ENCODE measurements at places on chromosomes 5 and 9.

GRCh38 chr5:177390363-177391300 is 6.4 kb downstream of the SLC34A1 start:
- DNase-seq = peak; percentile 86

DNA sequence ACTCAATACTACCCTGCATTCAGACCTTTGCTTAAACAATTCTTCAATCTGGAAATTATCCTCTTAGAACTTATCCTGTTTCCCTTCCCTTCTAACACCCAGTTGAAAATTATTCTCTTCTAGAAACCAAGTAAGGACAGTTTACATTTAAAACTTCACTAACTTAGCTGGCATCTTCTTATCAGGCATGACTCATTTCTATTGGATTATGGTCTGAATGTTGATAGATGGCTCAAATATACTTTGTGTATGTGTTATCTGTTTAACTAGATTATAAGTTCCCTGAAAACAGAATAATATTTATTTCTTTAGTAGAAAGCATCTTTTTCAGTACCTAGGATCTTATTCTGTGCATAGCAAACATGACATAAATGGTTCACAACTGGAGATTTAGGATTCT is 161.9 kb downstream of the PPP2R2B start:
- DNase-seq = no peak

- DNase-seq = no peak
These were observed 15.7 kb downstream of the GPBP1 start for GRCh38 chr5:57189515-57189914.

DNA sequence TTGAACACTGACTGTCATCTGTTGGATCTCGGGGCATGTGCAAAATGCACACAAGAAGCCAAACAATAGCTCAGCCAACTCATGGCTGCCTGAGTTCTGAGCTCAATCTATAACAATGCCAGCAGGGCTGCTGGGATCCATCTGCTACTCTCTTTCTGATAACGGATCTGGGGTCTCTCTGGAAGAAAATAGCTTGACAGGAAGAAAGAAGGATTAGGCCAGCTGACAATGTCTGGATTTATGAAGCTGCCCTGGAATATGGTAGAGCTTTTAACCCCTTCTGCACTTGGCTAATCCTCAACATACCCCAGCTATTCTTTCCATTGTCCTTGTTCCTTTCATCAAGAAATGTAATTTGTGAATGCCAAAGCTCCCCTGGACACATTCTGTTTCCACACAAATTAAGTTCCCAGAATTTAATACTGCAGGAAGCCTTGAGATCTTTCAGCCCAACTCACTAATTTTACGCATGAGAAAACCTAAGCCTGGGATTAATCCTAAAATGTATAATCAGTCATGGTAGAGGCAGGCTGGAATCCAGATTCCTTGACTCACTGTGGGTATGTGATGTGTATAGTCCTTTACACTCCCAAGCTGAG is 62.7 kb upstream of the PCA3 start:
- no peak for DNase-seq
